ENCODE measurements at places on chromosomes 7 and 10. TPM values are rescaled to one million over a fixed set of nuclear protein-coding genes. Genes with fewer than 3 reads are reported as not detected.

GRCh38 chr7:30046127-30046770 is 18.0 kb downstream of the PLEKHA8 start:
- DNase-seq = no peak

GRCh38 chr7:121331048-121331447 is 2.2 kb downstream of the WNT16 start:
- DNase-seq = no peak

GRCh38 chr10:126500866-126501265 is 112.6 kb upstream of the ADAM12 start:
- DNase-seq = no peak

GRCh38 chr10:114388275-114388674 is 16.0 kb downstream of the AFAP1L2 start:
- DNase-seq = no peak

DNA sequence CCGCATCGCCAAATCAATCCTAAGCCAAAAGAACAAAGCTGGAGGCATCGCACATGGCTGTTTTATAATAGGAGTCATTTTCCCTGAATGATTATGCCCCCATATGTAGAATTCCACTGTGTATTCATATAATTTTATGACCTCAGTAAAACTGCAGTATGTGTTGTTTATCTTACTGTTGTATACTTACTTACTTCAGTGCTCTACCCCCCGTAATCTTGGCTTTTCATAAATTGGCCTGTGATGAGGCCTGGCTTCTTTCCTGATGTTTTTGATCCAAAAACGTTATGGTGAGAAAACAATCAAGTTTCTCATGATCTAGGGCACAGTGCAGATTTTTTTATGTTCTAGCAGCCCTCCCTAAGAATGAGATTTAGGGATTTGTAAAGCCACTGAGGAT is 306.4 kb upstream of the FZD1 start:
- no peak for DNase-seq

DNA sequence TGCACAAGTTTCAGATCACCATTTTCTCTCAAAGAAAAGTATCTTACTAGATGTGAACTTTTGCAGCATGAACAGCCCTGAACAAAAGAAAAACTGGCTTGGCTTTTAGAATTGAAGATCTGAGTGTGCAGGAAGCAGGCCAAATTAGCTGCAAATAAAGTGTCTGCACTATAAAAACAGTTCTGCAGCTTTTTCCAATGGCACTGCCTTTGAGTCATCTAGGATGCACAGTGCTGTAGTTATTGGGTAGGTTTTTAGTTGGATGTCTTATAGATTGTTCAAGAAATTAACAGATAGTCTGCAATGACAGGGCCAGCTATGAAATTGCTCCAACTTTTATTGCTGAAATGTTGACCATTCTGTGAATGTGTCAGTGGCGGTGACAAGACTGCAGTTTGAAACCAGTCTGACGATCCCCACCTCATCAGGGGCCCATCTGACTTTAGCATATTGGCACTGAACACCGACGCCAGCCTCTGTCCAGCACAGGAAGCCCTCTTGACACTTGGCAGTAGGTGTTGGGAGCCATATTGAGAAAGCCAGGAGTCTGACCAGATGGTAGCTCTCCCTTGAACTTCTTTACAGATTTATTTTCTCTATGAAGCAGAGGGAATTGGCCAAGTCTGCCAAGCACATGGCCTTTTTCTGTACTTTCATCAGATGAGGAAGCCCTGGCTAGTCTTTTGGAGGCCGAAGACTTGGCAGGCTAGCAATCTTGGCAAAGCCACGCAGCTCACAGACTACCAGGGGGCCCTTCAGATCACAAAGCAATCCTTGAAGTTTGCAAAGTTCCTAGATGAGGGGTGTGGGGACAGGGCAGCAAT is 490.6 kb downstream of the NEBL start:
- no peak for DNase-seq

DNA sequence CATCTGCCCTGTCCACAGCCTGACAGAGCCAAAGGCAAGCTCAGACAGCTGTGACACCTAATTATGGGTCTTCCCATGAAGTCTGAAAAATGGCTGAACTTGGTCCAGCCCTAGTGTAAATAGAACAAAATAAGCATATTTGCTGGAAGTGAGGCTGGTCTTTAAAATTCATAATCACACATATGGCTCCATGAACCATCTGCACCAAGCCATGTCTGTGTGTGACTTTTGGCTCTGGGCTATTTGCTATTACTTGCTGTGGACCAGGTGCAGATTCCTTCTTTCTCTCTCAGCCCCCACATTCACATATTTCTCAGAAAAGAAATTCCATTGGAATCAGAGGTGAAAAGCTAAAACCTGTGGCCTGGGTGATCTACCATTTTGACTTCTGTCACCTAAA is 175.9 kb downstream of the PDE1C start:
- DNase-seq = no peak

DNA sequence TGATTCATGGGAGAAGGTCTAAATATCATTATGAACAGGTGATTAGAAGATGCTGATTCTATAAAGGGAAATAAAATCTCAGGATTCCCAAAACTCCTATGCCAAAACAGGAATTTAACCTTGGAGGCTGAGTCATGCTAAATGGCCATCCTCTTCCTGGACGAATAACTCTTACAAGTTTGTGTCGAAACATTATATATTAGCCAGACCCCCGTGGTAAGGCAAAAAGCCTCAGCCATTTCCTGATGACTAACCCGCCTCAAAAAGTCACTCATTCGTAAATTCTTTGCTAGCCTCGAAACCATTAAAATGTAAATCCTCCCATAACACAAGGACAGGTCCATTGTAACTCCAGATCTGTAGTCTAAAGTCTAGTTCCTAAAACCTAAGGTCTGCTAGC is 32.0 kb downstream of the CUL2 start:
- DNase-seq = peak; percentile 46

- DNase-seq = no peak
Measured at GRCh38 chr7:140596519-140597427, 43.8 kb downstream of the DENND2A start.

DNA sequence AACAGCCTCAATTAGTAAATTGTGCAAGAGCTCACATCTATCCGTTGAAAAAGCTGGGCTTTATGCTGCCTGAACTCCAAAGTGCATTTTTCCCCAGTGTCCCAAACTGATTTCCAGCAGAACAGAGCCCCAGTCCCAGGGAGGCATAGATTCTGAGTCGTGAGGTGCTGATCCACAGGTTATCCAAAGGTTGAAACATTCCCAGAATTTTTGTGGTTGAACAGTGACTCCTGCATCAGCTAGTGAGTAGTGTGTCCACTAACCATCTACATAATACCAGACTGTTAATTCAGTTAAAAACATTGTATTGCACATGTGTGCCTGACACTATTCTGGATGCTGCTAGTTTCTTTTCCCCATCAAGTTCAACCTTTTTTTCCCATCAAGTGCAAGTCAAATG is 761.5 kb downstream of the GATA3 start:
- no peak for DNase-seq

- peak; percentile 21 for DNase-seq
Measured at GRCh38 chr10:62082729-62083411, 181.4 kb downstream of the ARID5B start.

DNA sequence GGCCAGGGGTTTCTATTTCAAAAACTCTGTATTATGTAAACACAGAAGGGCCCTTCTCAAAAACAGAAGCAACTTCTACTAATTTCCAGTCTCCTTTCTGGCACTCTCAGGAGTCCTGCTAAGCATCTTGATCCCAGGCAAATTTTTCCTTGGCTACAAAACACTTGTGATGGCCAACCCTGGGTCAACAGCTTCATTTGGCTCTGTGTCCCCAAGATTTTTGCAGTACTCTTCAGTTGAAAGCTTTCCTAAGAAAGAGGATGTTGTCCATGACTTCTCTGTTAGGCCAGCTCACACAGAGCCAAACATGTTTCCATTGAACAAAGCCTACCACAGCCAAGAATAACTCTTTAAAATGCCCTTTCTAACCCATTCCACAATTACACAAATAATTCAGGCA is 99.0 kb upstream of the EGR2 start:
- DNase-seq = no peak

DNA sequence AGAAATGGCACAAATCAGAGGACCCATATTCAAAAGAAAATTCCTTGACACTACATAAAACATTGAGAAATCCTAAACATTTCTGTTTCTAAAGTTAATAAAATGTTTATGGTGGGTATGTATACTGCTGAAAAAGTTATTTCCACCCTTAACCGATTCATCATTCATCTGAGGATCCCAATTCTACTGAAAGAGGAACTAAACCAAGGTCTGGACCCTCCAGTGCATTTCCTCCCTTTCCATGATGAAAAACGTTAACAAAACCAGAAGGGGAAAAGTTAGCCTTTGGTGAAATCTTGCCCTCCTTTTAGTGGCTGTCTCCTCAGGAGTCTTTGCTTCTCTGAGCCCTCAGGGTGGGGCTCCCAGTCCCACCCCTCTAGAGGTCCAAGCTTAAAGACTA is 144.5 kb upstream of the ASAH2 start:
- DNase-seq = no peak

The NEURL1 gene
- total RNA-seq = 0.22 TPM

The SEMA3D gene
- 0.91 TPM for total RNA-seq

The RADIL gene
- 0.83 TPM for total RNA-seq

The PPP1R17 gene
- not detected for total RNA-seq

All from Calu3 (cell line).